ENCODE measurements at places on chromosomes 7 and 10. TPM values are rescaled to one million over a fixed set of nuclear protein-coding genes. Genes with fewer than 3 reads are reported as not detected.
A peak's percentile ranks its signal among the peaks of the same experiment; 100 is the strongest.

DNA sequence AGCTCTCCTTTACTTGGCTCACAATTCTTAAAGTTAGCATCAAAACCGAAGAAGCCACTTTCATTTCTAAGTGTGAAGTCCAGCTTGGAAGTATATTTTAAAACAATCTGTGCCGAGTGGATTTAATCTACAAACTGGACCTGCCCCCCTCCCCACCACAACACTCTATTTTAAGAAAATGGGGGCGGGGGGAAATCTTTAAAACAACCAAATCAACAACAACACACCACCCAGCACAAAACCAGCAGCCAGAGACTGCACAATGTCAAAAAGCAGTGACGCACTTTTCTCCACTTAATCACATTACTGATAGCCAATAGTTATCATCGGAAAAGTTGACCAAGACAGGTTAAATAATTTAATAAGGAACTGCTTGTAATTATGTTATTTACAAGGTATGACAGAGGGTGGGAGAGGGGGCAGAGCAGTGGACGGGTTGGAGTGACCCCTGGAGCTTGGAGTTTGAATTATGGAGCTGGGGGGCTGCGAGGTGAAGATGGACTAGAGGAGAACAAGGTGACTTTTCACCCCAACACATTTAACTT, 2.8 kb downstream of the EBF3 start:
- DNase-seq = no peak

DNA sequence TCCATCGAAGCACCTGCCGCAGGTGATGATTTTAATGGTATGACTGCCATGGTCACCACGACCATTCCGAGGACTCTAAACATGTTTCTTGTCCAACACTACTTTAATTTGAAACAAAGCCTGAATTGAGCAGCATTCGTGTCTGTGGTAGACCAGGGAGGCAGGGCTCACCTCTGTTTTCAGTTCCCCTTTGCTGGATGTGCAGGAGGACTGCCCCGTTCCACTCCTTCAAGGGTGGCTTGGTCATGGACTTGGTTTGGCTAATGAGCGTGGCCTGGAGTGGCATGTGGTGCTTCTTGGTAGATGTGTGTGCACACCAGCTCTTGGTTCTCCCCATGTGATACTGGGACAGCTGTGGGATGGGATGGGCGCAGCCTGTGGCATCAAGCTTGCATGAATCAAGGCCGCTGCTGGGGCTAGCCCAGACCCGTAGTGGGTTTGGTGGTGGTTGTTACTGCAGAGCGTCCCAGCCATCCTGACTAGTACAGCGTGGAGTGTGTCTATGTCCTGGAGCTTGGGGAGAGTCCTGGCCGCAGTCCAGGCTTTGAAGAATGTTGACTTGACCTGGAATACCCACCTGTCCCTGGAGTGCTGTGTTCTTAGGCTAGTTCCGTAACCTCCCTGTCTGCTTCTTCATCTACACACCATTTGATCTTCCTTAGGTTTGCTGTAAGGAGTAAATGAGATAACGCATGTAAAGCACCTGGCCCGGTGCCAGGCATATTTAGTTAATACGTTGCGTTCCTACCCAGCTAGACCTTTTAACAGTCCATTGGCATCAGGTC, 34.8 kb downstream of the MGMT start:
- DNase-seq = no peak

- no peak for DNase-seq
Observed at GRCh38 chr10:13105184-13105583, 5.2 kb downstream of the OPTN start.

GRCh38 chr7:105429746-105430612, 41.3 kb upstream of the SRPK2 start:
- peak; percentile 56 for DNase-seq

- no peak for DNase-seq
Observed at GRCh38 chr7:157189405-157189804, 50.7 kb downstream of the UBE3C start.

- DNase-seq = no peak
Observed at GRCh38 chr7:8514781-8515519, 81.5 kb downstream of the NXPH1 start.

DNA sequence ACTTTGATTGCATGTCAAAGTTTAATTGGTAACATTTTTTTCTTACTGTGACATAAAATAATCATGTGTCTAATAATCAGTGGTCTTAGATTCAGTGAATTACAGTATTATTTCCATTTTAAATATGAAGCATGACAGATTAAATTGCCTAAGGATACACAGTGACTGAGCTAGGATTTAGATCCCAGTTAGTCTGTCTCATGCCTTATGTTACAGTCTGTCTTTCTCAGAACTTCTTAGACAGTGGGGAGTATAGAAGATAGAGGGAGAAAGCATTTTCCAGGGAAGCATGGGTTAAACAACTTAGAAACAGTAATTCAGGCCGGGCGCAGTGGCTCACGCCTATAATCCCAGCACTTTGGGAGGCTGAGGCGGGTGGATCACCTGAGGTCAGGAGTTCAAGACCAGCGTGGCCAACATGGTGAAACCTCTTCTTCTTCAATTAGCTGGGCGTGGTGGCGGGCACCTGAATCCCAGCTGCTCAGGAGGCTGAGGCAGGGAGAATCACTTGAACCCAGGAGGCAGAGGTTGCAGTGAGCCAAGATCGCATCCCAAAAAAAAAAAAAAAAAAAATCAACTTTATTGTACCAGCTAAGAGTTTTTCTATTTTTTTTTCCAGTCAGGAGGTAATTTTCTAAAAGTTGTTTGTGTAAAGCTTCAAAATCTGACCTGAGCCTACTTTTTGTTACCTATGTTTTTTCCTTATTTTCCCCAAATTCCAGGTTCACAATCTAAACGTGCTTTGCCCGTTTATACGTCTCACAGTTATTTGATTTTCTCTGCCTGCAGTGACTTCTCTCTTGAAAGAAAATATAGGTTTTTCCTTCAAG, 3.3 kb downstream of the CASD1 start:
- no peak for DNase-seq

- DNase-seq = no peak
Observed at GRCh38 chr10:44306762-44307161, 78.1 kb downstream of the CXCL12 start.

GRCh38 chr7:25754333-25754732, 397.7 kb upstream of the NFE2L3 start:
- no peak for DNase-seq

DNA sequence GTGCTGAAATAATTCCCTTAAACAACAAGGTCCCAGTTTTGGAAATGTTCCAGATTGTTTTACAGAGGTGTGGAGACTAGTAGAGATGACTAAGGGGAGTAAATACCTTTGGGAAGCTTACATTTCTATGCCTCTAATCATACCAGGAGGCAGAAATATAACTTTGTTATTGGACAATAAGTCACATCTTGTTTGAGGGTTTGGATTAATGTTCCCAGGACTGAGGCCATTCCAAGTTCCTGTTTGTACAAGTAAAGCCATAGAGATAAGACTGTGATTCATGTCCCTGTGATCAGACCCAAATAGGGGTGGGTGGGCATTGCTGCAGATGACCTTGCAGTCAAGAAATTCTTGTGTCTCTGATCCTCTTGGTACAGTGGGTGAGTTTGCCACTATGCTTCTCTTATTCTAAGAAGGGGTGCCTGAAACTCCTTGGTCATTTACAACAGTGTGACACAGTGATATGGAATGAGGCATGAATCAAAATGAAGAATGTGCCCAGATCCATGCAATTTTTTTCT, 508.3 kb downstream of the SORCS3 start:
- no peak for DNase-seq

GRCh38 chr7:91492773-91493172, 228.5 kb downstream of the FZD1 start:
- DNase-seq = no peak

GRCh38 chr7:157488281-157488680, 151.5 kb downstream of the DNAJB6 start:
- no peak for DNase-seq

DNA sequence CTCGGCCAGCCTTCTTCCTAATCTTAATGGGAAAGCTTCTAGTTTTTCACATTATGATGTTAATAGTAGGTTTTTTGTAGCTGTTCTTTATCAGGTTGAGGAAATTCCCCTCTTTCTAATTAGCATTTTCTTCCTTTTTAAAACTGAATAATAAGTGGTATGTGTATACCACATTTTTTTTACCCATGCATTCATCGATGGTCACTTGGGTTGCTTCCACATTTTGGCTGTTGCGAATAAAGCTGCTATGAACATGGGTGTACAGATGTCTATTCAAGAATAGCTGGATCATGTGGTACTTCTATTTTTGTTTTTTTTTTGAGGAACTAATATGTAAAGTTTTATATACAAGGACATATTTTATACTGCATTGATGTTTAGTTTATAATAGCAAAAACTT, 44.3 kb downstream of the NRF1 start:
- DNase-seq = no peak

- no peak for DNase-seq
Observed at GRCh38 chr7:1727812-1728570, 57.9 kb downstream of the ELFN1 start.

GRCh38 chr7:64873517-64873916, 29.6 kb upstream of the ZNF273 start:
- no peak for DNase-seq

C10orf53 gene
- not detected for total RNA-seq

MRLN gene
- total RNA-seq = not detected

VAX1 gene
- total RNA-seq = 0.25 TPM

DNA sequence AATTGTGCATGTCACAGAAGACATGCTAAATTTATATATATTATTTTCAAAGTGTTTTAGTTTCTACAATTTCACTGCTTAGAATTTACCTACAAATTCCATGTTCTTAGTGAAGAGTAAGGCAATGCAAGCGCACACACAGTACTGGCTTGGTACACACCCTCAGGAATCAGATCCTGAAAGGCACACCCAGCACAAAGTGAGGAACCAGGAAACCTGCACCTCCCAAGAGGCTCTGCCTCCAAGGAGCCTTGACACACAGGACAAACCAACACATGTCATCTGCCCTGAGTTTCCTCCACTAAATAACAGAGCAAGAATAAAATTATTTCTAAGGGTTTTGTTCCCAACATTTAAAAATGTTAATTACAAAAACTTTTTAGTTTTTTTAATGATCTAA, 156.2 kb downstream of the PARD3 start:
- no peak for DNase-seq

GRCh38 chr10:71521504-71522441, 125.1 kb downstream of the CDH23 start:
- DNase-seq = no peak

GRCh38 chr7:137469858-137470257, 126.3 kb upstream of the PTN start:
- no peak for DNase-seq

EGR2 gene
- 0.32 TPM for total RNA-seq

GRCh38 chr10:72846238-72846637, 47.3 kb upstream of the OIT3 start:
- no peak for DNase-seq

GRCh38 chr10:4034907-4035598, 250.0 kb upstream of the KLF6 start:
- DNase-seq = no peak

- DNase-seq = no peak
Observed at GRCh38 chr7:47553309-47553708, 28.6 kb downstream of the TNS3 start.

TMEM140 gene
- total RNA-seq = 1.3 TPM

METTL2B gene
- 44.8 TPM for total RNA-seq

TET1 gene
- total RNA-seq = 2.8 TPM

DNA sequence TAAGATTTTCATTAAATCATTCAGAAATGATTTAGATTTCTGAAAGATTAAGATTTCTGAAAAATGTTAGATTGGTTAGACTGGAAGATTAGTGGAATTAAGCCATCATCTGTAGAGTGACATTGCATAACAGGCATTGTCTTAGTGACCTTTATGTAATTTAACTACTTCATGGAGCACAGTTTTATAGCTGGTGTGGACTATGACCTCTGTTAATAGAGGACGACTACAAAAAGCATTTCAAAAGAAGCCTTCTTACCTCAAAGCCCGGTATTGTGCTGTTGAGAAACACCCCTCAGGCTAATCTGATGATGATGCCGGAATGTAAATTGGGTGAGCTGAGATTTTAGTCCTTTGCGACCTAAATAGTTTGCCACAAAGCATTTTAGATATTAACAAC, 55.6 kb downstream of the GALNT11 start:
- DNase-seq = no peak

DNA sequence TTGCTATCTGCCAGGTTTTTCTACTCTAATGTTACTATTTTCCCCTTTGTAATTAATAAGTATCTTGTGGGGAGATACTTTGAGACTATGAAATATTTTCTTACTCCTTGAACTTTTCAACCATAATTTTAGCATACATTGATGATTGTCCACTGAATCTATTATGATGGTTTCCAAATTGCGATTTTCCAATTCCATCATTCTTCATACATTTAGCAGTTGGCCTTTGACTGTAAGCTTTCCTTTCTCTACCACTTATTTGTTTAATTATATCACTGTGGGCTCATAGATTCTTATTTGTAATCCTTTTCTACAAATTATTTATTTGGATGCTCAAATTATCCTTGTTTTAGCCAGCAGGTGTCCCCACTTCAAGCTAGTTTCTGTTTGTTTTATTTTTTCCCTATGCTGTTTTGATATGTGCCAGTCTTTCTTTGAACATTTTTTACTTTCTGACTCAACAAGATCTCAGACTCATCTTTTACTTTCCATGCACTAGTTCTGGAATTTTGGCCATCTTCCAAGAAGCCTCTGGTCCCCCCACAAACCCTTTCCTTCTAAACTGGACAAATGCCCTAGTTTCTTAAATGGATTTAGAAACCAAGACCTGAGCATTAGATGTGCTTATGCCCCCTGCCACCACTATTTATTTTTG, 11.4 kb upstream of the MRPS16 start:
- DNase-seq = peak; percentile 30

DNA sequence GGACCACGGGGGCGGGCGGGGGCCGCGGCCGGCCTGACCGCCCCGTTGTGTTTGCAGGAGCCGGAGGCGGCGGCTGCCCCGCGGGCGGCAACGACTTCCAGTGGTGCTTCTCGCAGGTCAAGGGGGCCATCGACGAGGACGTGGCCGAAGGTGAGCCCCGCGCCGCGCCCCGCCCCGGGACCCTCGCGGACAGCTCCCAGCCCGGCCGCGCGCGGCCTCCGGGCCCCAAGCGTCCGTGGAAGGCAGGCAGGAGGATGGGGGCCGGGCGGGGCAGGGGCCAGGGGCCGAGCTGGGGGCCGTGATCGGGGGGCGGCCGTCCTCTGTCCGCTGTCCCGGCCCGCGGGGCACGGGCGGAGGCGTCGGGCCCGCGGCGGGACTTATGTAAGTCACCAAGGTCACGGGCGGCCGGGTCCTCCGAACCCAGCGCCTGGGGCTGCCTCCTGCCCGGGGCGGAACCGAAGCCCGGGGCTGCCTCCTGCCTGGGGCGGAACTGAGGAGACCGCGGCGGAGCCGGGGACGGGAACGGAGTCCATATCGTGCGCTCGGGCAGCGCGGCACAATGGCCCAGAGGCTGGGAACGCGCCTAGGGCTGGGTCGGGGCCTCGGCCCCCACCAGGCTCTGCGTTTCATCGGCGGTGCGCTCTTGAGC, 497 bp downstream of the PPP2R2D start:
- DNase-seq = peak; percentile 8

FGF8 gene
- 0.37 TPM for total RNA-seq
